ENCODE measurements at places on chromosomes 6 and 20.

GRCh38 chr20:24681634-24682495 is 212.4 kb downstream of the SYNDIG1 start:
- DNase-seq, result no peak

- peak; percentile 71 for DNase-seq
Measured at GRCh38 chr6:137871831-137872454, 4.9 kb downstream of the TNFAIP3 start.

- peak; percentile 50 for DNase-seq
Measured at GRCh38 chr20:16476032-16476431, 97.2 kb downstream of the KIF16B start.

- no peak for DNase-seq
Measured at GRCh38 chr20:54290636-54291035, 82.7 kb downstream of the PFDN4 start.

DNA sequence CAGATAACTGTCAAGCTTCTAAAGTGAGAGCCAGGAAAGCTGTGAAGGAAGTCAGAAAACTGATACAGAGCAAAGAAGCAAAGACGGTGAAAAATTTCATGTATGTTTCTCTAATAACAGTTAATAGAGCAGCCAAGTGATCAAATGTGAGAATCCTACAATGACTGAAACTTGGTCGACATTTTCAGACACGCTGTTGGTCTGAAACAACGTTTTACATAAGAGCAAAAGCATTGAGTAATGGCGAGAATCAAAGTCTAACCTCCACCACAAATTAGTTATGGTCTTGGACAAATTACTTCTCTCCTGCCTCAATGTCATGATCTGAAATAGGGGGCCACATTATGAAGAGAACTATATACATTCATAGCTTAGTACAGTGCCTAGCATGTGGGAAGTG is 3.3 kb downstream of the MKKS start:
- no peak for DNase-seq

GRCh38 chr6:142855893-142856623 is 88.9 kb downstream of the HIVEP2 start:
- DNase-seq, result no peak

DNA sequence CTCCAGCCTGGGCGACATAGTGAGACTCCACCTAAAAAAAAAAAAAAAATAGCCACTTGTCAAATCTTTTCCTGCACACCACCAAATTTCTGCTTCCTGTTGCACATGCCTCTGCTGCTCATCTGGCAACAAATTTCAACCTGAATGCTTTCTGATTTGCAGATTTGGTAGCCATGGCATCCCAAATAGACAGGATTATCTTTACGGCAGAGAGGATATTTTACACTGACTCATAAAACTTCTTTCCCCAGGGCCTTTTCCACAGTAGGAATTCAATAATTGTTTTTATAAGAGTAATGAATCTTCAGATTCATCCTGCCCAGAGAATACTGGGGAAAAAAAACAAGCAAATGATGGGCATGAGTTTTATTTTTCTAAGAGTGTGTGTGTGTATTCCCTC is 264.6 kb downstream of the FRK start:
- DNase-seq, result no peak

DNA sequence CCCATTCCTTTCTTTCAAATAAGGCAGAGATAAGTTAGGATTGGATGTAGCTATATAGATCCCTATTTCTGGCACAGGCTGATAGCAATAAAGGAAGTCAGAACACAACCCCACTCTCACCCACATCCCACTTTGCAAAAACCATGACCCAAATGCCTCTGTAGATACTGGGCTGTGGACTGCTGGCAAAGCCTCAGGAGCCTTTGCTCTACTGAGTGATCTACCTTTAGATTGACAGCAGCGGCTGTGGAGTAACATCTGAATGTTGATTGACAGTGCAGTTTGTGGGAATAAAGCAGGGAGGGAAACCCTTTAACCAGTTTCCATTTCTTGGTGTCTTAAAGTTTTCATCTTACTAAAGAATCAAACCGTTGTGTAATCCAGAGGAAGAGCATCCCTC is 6.7 kb upstream of the TMEM30A start:
- no peak for DNase-seq

DNA sequence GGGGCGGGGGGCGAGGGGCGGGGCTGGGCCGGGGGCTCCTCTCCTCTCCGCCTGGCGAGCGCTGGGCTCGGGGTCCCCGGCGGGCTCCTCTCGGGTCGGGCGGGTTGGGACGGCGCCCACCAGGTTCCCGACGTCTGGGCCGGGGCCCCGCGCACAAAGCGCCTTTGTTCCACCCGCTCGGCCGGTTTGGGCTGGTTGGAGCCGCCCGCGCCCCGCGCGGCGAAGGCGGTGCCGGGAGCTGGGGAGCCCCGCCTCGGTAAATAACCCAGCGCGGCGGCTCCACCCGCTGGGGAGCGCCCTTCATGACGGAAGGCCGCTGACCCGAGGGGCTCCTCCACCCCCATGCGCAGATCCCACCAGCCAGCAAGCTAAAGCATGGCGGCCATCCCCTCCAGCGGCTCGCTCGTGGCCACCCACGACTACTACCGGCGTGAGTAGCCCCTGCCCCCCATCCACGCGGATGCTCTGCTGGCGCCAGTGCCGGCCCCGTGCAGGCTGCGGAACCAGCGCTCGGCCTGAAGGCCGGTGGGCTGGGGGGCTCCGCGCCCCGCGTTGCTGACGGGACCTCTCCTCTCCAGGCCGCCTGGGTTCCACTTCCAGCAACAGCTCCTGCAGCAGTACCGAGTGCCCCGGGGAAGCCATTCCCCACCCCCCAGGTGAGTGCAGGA is 503 bp downstream of the PPDPF start:
- DNase-seq, result peak; percentile 69

DNA sequence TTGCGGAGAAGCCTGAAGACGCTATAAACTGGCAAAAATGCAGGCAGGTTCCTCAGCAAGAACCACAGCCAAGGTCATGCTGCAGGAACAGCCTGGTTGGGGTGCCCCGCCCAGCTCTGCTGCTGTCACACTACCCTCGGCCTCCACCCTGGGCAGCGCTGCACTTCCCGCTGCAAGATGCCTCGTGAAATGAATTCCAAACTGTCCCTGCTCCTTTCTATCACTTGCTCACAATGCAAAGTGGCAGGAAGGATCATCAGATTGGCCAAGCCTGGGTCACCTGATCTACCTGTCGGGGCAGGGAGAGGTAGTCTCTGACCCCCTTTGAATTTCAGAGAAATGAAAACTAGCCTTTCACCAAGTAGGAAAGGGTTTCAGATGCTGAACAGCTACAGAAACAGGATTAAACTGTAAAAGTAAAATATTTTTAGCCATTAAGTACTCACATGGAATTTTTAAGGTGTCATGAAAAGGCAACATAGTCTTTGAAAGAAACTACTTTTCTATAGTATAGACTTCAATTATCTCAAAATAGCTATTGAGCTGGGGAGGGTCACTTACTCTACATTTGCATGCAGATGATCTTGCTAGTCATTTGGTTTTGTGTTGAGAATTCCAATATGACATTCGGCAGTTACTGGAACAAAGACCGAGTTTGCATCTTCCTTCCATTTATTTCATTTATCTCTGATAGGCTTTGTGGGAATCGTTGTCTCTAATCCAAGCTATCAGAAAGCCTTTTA is 236.4 kb upstream of the ASCC3 start:
- DNase-seq, result no peak

GRCh38 chr6:33438978-33439594 is 15.3 kb upstream of the ZBTB9 start:
- no peak for DNase-seq

- no peak for DNase-seq
Measured at GRCh38 chr6:134003542-134003951, 48.9 kb downstream of the SLC2A12 start.

- no peak for DNase-seq
Measured at GRCh38 chr6:10668126-10668917, 26.1 kb downstream of the C6orf52 start.

All from fibroblast of skin of right quadriceps (primary cell).